ENCODE measurements at places on chromosomes 11 and 22.

- peak; percentile 46 for DNase-seq
Observed at GRCh38 chr22:38953577-38954413, 3.6 kb upstream of the APOBEC3A start.

GRCh38 chr11:94664346-94664745 is 97.2 kb downstream of the PIWIL4 start:
- no peak for DNase-seq

DNA sequence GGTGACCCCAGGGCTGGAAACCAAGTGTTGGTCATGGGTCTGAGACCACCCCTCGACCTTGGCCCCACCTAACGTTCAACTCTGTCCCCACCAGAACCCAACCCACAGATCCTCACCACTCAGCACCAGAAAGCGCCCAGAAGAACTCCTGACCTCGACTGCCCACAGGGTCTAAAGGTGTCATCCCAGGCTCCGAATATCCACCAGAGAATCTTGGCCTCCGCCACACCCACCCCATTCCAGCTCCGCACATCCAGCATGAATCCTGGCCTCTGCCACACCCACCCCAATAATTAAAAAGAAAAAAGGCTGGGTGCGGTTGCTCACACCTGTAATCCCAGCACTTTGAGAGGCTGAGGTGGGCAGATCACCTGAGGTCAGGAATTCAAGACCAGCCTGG is 1.3 kb downstream of the CERK start:
- no peak for DNase-seq

GRCh38 chr11:20102397-20102796 is 57.9 kb downstream of the DBX1 start:
- no peak for DNase-seq

- DNase-seq = no peak
Observed at GRCh38 chr22:29701155-29701999, 18.4 kb upstream of the CABP7 start.

DNA sequence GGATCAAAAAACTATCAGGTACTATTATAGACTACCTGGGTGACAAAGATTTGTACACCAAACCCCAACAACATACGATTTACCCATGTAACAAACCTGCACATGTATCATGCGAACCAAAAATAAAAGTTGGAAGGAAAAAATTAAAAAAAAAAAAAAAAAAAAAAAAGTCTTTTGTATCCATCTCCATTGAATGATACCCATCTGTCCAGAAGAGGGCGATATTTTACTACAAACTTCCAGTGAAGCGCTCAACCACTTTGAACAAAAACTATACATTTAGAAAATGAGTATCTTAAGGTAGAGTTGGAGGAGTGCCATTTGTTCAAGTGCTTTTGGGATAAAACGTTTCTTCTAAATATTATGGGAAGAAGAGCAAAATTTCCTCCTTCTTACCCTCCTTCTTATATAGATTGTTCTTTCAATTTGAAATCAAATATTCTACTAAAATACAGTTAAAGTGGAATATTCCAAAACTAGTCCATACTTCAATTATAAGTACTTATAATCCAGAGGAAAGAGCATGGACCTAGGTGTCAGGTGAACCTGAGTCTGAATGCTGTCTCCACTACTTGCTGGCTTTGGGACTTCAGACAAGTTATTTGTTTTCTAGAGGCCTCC is 23.3 kb downstream of the ARL14EP start:
- no peak for DNase-seq
